GDM1 (cell line): ENCODE measurements at places on chromosomes 1 and 21.
A peak's percentile ranks its signal among the peaks of the same experiment; 100 is the strongest.

DNA sequence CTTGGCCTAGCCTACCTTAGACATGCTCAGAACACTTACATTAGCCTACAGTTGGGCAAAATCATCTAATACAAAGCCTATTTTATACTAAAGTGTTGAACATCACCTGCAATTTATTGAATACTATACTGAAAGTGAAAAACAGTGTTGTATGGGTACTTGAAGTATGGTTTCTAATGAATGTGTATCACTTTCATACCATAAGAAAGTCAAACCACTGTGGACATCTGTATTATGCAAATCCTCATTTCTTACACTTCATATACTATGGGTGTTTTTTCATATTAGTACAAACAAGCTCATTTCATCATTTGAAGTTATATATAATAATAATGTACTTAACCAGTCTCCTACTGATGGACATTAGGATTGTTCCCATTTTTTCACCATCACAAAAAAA is 41.2 kb downstream of the TDRD5 start:
- DNase-seq = no peak

- peak; percentile 66 for DNase-seq
Observed at GRCh38 chr1:201530741-201531531, 8.0 kb upstream of the NAV1 start.

- DNase-seq = no peak
Observed at GRCh38 chr1:203559523-203559922, 65.6 kb downstream of the OPTC start.

DNA sequence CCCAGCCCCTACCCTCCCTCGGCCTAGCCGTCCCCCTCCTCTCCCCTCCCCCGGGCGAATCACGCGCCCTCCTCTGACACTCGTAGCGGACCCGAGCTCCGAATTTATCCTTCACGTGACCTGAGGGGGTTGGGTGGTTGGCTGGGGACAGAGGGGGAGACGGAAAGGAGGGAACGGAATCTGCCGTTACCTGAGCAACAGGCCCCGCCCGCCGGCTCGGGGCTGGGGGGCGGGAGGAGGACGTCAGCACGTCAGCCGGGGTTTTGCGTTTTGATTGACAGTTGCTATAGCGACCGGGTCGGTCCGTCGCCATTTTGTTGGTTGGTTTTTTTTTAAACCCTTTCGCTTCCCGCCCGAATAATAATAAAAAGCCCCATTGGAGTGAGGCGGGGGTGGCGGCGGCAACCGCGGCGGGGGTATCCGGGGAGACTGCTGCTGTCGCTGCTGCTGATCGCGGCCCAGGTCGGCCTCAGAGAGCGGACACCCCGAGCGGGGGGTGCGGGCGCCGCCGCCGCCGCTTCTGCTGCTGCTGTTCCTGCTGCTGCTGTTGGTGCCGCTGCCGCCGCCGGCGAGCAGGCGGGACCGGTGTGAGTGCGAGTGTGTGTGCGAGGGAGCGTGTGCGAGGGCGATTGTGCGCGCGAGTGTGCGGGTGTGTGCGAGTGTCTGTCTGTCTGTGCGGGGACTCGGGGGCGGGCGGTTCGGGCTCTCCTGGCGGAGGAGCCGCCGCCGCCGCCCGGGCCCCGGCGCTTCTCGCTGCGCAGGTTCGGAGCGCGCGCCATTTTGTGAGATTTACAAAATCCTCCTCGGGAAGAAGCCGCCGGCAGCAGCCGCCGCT is at the start of gene DYRK1A:
Gene DYRK1A, plus strand, starts transcription at position 292 of the 835 bp plus-strand sequence. CDS start 53,602 bp downstream, outside the sequence.
- peak; percentile 100 for DNase-seq
